ENCODE measurements at places on chromosomes 5 and 9. TPM values are rescaled to one million over a fixed set of nuclear protein-coding genes. Genes with fewer than 3 reads are reported as not detected.

DNA sequence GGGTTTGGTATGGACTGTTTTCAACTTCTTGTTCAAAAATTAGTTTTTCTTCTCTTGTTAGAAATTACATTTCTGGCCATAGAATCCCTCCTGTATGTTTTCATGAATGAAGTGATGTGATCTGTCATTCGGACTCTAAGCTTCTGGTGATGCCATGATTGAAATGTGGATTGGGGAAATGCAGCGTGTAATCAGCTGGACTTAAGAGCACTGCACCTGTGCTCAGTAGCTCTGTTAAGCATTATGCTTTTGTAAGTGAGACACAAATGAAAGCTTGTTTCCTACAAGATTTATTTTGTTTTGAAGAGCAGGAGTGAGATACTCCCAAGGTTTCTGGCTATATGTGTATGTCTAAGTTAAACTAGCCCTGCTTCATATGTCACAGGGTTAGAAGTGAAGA, 24.0 kb upstream of the FAM120AOS start:
- H3K36me3 ChIP-seq, result no peaks in the 10 kb centered on the region
- H3K4me1 ChIP-seq, result no peaks in the 10 kb centered on the region
- no peak overlapping the region for H3K4me3 ChIP-seq
- DNase-seq, result no peak

- no peaks in the 10 kb centered on the region for H3K36me3 ChIP-seq
- no peak overlapping the region for H3K27ac ChIP-seq
- no peak overlapping the region for H3K4me3 ChIP-seq
- no peaks in the 10 kb centered on the region for H3K27me3 ChIP-seq
Observed at GRCh38 chr9:14296495-14297113, 17.3 kb downstream of the NFIB start.

GRCh38 chr5:112583166-112583565, 154.5 kb upstream of the APC start:
- no peak overlapping the region for H3K4me3 ChIP-seq
- H3K4me1 ChIP-seq, result no peaks in the 10 kb centered on the region
- no peaks in the 10 kb centered on the region for H3K36me3 ChIP-seq
- H3K27ac ChIP-seq, result no peak overlapping the region

PLEKHG4B gene
- total RNA-seq, result 1.2 TPM

ASS1 gene
- 99.7 TPM for total RNA-seq

- H3K4me1 ChIP-seq, result no peaks in the 10 kb centered on the region
- no peak overlapping the region for H3K4me3 ChIP-seq
- H3K36me3 ChIP-seq, result no peaks in the 10 kb centered on the region
- DNase-seq, result no peak
Observed at GRCh38 chr5:146828385-146828784, 50.2 kb downstream of the PPP2R2B start.

OLFM1 gene
- 21.2 TPM for total RNA-seq

GPX8 gene
- 28.0 TPM for total RNA-seq

GRCh38 chr5:147327421-147327820, 92.6 kb downstream of the STK32A start:
- H3K27ac ChIP-seq, result no peak overlapping the region
- H3K36me3 ChIP-seq, result no peaks in the 10 kb centered on the region
- no peak overlapping the region for H3K4me3 ChIP-seq
- DNase-seq, result no peak
- H3K27me3 ChIP-seq, result no peaks in the 10 kb centered on the region
- H3K4me1 ChIP-seq, result no peaks in the 10 kb centered on the region

DNA sequence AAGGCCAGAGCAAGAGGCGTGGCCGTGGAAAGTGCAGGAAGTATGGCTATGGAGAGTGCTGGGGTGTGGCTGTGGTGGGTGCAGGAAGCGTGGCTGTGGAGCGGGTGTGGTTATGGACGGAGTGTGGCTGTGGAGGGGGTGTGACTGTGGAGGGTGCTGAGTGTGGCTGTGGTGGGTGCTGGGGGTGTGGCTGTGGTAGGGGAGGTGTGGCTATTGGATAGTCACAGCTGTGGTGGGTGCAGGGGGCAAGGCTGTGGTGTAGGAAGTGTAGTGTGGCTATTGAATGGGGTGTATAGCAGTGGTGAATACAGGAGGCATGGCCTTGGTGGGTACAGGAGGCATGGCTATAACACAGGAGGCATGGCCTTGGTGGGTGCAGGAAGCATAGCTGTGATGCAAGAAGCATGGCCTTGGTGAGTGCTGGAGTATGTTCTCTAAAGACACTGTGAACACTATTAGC, 40.8 kb upstream of the SPATA31C2 start:
- no peak overlapping the region for H3K27ac ChIP-seq
- no peaks in the 10 kb centered on the region for H3K27me3 ChIP-seq
- H3K36me3 ChIP-seq, result no peaks in the 10 kb centered on the region
- H3K4me1 ChIP-seq, result no peaks in the 10 kb centered on the region
- DNase-seq, result no peak

- H3K36me3 ChIP-seq, result no peaks in the 10 kb centered on the region
- H3K4me1 ChIP-seq, result no peaks in the 10 kb centered on the region
- no peak for DNase-seq
- no peak overlapping the region for H3K27ac ChIP-seq
- no peaks in the 10 kb centered on the region for H3K27me3 ChIP-seq
- H3K4me3 ChIP-seq, result no peak overlapping the region
Observed at GRCh38 chr9:72207278-72207677, 58.0 kb downstream of the GDA start.
